NCI-H226 (cell line): ENCODE measurements at places on chromosomes 11 and 22.

DNA sequence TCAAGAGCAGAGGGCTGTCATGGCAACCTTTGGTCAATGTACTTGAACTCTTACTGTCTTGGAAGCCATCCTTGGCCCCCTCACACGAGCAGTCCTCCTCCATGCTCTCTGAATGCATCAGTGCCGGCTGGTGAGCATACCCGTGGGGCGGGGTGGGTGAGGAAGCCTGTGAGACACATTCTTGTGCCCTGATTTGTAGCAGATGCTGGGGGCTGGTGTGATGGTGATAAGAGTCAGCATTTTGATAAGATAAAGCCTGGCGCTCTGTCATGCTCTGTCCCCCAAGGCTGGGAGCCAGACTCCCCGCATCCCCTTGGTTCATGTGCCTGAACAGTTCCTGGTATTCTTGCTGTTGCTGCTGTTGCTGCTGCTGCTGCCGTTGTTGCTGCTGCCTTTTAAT lies 20.5 kb upstream of the APOA1 start:
- DNase-seq, result peak; percentile 97

- DNase-seq, result no peak
These were observed 5.2 kb downstream of the IGSF9B start for GRCh38 chr11:133951327-133952198.

GRCh38 chr11:17850336-17850735 lies 115.8 kb downstream of the KCNC1 start:
- DNase-seq, result no peak

GRCh38 chr11:19988598-19988997 lies 171.7 kb downstream of the DBX1 start:
- no peak for DNase-seq

- no peak for DNase-seq
These were observed 42.1 kb upstream of the ISX start for GRCh38 chr22:35023692-35024363.

DNA sequence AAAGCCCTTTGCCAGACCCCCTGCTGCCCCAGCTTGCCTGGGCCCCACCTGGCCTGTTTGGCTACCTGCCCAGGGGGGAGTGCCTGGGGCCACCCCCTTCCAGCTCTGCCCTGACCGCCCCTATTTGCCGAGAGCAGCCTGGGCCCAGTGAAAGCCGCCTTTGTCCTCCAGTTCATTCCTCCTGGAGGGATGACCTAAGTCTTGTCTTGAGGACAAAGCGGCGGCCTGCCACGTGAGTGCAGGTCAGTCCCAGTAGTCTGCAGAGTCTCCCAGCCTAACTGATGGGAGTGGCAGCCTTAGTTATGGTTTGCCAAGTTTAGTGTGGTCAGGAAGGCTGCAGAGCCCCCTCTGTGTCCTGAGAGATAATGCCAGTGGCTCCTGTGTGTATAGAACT lies 115.9 kb upstream of the CRYBB3 start:
- no peak for DNase-seq

GRCh38 chr11:104637662-104638170 lies 260.5 kb downstream of the CASP12 start:
- no peak for DNase-seq

DNA sequence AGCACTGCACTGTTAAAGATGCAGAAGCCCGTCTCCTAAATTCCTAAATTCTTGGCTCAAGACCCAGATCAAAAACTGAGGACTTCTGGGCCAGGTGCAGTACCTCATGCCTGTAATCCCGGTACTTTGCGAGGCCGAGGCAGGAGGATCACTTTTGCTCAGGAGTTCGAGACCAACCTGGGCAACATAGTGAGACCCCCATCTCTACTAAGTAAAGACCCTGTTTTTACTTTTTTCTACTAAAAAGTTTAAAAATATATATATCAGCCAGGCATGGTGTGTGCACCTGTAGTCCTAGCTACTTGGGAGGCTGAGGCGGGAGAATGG lies 29.7 kb downstream of the PDGFB start:
- DNase-seq, result no peak

DNA sequence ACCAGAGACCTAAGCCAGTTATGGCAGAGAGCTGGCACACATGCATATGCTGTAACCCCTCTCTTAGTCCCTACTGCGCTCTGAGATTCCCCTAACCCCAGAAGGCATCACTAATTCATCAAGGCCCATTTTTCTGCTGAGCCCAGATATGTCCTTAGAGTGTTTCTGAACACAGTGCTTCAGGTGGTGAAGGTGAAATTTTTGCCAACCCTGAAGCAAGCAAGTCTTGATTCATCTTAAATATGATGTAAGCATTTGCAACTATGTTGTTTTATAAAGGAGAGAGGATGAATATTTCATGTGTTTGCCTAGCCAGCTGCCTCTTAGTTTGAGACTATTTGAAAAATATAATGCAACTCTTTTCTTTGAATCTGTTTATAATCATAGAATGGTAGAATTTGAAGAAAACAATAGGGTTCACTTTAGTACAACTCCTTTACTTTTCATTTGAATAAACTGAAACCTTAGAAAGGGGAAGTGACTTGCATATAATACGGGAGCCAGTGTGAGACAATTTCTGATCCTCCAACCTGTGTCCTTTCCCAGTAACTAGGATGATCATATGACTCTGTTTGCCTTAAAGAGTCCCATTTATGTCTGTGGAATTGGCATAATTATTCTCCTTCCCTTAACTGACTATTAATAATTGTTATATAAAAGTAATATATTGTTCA lies 194.3 kb upstream of the MTNR1B start:
- no peak for DNase-seq

DNA sequence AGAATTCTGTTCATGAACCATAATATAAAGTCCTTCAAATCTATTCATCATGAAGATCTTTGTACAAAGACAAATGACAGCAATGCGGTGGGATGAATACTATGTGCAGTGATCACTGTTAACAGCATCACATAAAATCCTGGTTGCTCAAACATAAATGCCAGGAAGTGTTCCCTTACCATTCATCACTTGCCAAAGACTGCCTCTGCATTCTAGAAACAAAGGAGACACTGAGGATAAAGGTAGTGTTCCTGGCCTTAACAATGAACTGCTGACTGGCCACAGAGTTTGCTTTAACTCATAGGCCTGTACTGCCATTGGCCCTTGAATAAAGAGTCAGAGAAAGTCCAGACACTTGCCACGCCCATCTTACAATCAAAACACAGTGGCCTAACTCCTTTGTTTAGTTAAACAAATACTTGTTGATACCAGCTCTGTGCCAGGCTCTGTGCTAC lies 29.5 kb downstream of the C2CD3 start:
- peak; percentile 45 for DNase-seq

GRCh38 chr11:120284272-120284671 lies 40.8 kb upstream of the TLCD5 start:
- no peak for DNase-seq

DNA sequence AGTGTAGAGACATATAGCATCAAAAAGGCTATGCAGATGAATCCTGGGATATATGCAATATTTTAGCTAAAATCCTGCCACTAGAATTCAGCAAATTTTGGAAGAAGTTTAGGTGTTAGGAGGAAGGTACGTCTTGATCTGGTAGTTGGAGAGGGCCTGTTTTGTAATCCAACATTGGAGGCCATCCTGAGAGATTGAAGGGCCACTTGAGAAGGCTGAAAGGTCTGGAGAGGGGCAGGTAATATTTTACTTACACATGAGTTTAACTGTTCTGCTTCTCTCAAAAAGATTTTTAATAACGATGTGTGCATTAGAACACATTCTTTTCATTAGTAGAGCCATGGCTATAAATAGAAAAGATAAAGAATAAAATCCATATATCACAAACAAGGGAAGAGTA lies 422.1 kb downstream of the RAB38 start:
- no peak for DNase-seq

DNA sequence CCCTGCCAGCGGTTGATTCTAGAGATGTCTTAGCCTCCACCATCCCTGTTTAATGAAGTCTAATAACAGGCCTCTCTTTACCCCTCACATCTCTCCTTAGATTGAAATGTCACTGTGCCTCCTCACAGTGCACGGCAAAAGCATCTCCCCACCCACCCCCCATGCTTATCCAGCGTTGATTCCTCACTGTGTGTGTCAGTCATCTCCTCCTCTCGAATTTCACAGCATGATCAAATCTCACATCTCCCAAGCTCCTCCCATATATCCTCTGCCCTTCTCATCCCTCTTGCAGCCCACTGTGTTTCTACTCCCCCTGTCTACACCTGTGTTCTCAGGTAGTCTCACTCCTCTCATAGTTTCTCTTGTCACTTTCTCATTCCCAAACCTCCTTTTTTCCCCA lies 84.6 kb downstream of the DBX1 start:
- no peak for DNase-seq

GRCh38 chr11:86214710-86215109 lies 29.8 kb upstream of the EED start:
- DNase-seq, result no peak

DNA sequence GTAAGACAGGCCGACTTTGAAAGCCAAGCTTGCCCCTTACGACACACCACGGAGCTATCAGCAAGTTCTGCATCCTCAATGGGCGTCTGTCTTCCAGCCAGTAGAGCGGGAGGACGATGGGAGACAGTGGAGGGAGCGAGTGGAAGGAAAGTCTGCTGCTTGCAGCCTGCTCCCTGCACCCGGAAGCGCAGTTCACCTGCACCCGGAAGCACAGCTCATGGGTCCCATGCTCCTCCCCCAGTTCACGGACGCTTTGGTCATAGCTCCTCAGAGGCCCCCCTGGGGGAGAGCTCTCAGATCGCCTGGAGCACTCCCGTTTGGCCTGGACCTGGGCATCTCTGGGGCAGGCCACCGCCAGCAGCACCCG lies 51.3 kb downstream of the FBLN1 start:
- no peak for DNase-seq

- DNase-seq, result peak; percentile 94
These were observed 7.7 kb downstream of the E2F8 start for GRCh38 chr11:19232910-19233503.

DNA sequence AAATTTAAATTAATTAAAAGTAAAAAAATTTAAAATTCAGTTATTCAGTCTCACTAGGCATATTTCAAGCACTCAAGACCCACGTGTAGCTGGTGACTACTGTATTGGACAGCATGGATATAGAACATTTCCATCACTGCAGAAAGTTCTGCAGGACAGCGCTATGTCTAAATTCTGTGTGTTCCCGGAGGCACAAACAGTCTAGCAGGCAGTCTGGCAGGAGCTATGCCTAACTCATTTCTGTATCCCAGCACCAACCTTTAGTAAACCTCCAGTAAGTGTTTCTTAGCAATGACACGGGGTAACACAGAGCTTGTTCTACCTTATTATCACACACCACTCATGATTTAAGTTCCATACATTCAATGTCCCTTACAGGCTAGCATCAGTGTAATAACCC lies 48.5 kb downstream of the FAM168A start:
- DNase-seq, result no peak

GRCh38 chr11:47413908-47414684 lies 5.7 kb downstream of the SLC39A13 start:
- DNase-seq, result peak; percentile 60

- peak; percentile 96 for DNase-seq
These were observed 52.9 kb downstream of the C11orf58 start for GRCh38 chr11:16791191-16791961.

DNA sequence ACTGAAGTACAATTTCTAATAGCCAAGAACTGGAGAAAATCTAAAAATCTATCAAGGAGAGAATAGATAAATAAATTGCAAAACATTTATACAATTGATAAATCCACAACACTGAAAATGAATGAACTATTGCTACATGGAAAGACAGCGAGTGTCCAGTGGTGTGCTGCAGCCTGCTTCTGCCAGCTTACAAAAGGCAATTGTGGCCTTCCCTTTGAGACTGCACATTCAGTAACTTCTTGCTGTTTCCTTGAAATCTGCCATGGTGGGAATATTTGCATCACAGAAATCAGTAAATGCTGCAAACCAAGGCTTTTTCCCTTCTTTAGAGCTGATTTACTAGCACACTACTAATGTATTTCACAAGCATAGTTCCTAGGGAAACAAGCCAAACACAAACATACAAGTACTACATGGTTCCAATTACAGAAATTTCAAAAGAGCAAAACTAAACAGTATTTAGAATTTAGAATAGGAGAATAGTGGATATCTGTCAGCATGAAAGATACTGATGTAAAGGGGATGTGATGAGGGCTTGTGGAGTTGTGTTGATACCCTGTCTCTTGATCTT lies 76.9 kb upstream of the TRIM77 start:
- no peak for DNase-seq

DNA sequence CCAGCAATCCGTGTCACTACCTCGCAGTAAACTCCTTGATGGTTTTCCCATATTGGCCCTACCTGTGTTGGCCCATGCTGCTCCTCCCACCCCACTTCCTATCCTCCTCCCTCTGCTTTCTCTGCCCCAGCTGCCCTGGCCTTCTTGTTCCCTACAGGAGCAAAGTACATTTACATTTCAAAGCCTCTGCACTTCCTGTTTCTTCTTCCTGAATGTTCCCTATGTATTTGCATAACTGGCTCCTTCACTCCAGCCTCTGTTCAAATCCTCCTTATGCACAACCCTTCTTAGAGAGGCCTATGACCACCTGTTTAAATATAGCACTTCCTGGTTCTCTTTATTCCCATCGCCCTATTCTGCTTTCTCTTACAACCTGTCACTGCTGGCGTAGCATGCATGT lies 62.2 kb downstream of the PARVA start:
- no peak for DNase-seq

DNA sequence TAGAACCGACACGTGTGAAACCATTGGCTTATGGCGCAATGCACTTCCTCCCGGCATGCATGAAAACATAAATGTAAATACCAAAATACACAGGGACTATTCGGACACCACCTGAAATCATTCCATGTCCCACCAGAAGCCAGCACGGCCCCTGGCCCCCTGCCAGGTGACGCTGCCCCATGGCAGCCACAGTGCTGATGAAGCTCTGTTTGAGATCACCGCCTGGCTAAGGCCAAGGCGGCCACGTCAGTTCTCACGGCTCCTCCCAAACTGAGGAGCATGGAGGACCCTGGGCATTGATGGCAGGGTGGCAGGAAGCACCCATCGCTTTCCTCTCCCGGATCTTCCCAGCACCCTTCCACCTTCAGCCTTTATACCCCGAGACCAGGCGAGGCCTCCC lies 89.5 kb downstream of the CDKN1C start:
- DNase-seq, result no peak

DNA sequence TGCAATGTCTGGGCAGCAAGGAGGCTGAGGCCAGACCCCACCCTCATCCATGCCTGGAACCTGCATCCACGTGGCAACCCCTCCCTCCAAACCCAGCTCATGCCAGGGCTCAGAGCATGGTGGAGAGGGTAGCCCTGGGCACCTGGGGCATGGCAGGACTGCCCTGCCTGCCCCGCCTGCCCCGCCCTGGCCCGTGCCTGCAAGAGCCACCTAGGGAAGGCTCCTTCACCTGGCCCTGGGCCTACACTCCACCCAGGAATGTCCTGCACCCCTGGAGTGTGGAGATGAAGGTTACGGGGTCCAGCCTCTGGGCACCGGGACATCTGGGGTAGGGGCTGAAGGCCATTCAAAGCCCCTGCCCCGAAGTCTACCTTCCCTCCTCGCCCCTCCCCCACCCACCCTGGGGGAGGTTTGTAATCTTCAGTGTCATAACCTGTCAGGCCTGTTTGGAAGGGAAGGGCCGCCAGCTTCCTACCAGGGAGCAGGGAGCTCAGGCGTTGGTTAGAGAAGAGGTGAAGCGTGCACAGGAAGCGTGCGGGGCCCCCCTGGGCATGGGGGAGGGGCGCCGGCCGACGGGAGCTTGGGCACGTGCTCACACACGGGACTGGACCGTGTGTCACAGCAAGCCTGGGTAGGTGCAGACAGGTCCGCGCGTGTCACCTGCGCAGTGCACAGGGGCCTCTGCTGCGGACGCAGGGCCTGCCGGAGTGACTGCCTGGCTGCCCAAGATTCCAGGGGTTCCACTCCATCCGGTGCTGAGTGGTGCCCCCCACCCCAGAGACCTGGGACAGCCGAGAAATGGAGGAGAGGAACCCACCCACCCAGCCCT lies 30.7 kb upstream of the TH start:
- no peak for DNase-seq

- peak; percentile 94 for DNase-seq
These were observed 49.7 kb downstream of the FDX1 start for GRCh38 chr11:110479108-110480101.
